ENCODE measurements at places on chromosomes 11 and 22. TPM values are rescaled to one million over a fixed set of nuclear protein-coding genes. Genes with fewer than 3 reads are reported as not detected.

The MEI1 gene
- total RNA-seq: 0.16 TPM

The MYBPC3 gene
- total RNA-seq: 0.07 TPM

The TOB2 gene
- 46.6 TPM for total RNA-seq

The CCDC116 gene
- 0.27 TPM for total RNA-seq

The CACNA1I gene
- total RNA-seq: 2.1 TPM

Measured in WTC11 (cell line).